Left renal cortex interstitium (tissue), 4 donors: ENCODE measurements at places on chromosomes 13 and 19.

DNA sequence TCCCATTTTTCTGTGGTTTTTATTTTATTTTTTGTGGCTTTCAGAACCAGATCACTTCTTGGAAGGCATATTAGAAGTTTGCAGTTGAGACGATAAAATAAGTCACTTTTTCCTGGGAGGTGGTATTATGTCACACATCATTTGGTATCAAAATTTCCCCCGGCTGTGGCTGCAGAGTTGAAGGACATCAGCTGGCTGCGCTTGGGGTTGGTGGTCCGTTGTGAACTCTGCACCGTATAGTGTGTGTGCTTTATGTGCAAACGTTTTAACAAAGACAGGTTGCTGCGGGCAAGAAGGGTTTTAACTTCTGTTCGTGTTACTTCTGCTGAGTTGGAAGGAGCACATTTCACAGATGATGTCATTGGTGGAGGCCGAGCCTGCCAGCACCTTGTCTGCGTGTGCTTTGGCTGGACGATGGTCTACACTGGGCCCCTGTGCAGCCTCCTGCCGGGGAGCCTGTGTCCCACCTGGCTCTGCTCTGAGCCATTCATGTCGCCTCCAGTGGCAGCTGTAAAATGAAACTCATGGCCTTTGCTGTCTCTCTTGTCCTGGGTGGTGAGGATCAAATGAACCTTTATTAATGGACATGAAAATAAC lies 9.6 kb downstream of the ATP11A start:
- DNase-seq: no peak

- no peak for DNase-seq
Measured at GRCh38 chr13:52738719-52739467, 727 bp downstream of the CNMD start.

GRCh38 chr13:111049791-111050538 lies 65.1 kb upstream of the ARHGEF7 start:
- DNase-seq: no peak

DNA sequence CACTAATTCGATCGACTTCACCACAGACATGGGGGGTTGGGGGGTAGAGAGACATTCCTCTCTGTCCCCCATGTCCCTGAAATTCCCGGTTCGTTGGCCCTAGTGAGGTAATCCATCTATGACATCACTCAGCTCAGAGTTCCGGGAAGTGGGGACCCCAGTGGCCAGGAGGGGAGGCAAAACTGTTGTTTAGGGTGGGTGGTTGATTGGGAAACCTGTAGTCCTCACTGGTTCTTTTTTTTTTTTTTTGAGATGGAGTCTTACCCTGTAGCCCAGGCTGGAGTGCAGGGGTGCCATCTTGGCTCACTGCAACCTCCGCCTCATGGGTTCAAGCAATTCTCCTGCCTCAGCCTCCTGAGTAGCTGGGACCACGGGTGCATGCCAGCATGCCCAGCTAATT lies at the start of gene ARRDC5:
Gene ARRDC5, minus strand, starts transcription at position 101 of the 400 bp plus-strand sequence. Its CDS starts 71 bp downstream, at position 30.
- no peak for DNase-seq

GRCh38 chr13:112118451-112119064 lies 51.6 kb downstream of the SOX1 start:
- no peak for DNase-seq

DNA sequence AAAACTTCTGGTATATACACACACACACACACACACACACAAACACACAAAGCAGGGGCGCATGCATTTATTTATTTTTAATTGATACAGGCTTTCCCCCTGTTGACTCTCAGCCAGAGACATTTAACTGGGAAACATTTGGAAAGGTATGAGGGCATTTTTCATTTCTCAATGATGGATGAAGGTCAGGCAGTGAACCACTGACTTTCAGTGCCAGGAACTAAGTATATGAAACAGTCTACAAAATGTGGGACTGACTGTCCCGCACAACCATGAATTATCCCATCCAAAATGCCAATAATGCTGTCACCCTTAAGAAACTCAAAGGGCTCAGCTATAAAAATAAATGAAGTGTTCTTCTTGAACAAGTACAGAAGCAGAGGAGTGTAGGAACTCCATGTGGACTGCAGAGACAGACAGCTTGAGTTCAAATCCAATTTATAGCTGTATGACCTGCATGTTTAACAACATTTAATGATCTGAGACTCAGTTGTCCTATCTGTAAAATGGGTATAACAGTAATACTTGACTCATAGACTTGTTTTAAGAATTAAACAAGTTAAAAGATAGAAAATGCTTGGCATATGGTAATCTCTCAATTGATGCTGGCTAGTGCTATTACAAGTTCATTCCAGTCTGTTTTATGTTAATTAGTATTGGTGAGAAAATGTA lies 25.0 kb upstream of the INTS6 start:
- DNase-seq: no peak

GRCh38 chr13:43963726-43964125 lies 84.0 kb downstream of the LACC1 start:
- DNase-seq: no peak
